ENCODE measurements at places on chromosomes 1 and 21. TPM values are rescaled to one million over a fixed set of nuclear protein-coding genes. Genes with fewer than 3 reads are reported as not detected.

Gene AVPR1B
- total RNA-seq = not detected

Gene IBA57
- total RNA-seq = 10.7 TPM

Gene DPT
- total RNA-seq = not detected

Gene FOXO6
- 0.45 TPM for total RNA-seq

Gene NBPF20
- 3.4 TPM for total RNA-seq

Gene MANEAL
- total RNA-seq = 19.4 TPM

Gene ANGPTL3
- total RNA-seq = not detected

Gene CELA3B
- not detected for total RNA-seq

Gene FMO4
- total RNA-seq = 0.72 TPM

Gene CCDC27
- not detected for total RNA-seq

Gene SCAMP3
- 220 TPM for total RNA-seq

Gene CD160
- total RNA-seq = not detected

Gene RGS4
- 4.7 TPM for total RNA-seq

Gene SYPL2
- total RNA-seq = 0.30 TPM

Gene VWA1
- total RNA-seq = 4.9 TPM

Gene LRRC8C
- 1.4 TPM for total RNA-seq

Gene ICOSLG
- 0.27 TPM for total RNA-seq

Gene STIL
- 19.9 TPM for total RNA-seq

Gene MMP23B
- 0.08 TPM for total RNA-seq

Gene REN
- total RNA-seq = not detected

Gene DNALI1
- not detected for total RNA-seq

Gene SPRR2B
- total RNA-seq = not detected

Gene FHAD1
- total RNA-seq = 0.30 TPM

Gene NUP133
- 41.9 TPM for total RNA-seq

Gene TCHHL1
- total RNA-seq = not detected

Gene TEX38
- not detected for total RNA-seq

Gene IFI44L
- 0.34 TPM for total RNA-seq

Gene YOD1
- total RNA-seq = 18.1 TPM

Gene PDC
- total RNA-seq = not detected

Gene ST6GALNAC3
- total RNA-seq = 3.4 TPM

Gene FMO2
- total RNA-seq = not detected

Gene MAP10
- 0.56 TPM for total RNA-seq

Gene NHLH2
- total RNA-seq = 0.26 TPM

Gene TIAM1
- 21.6 TPM for total RNA-seq

Gene CELA3A
- total RNA-seq = not detected

Gene INSRR
- total RNA-seq = not detected

Gene HHIPL2
- 1.6 TPM for total RNA-seq

Gene OLFML2B
- total RNA-seq = 0.16 TPM

Gene SLC45A1
- total RNA-seq = 0.85 TPM

Measured in A375 (cell line).